ENCODE measurements at places on chromosomes 7 and 10. TPM values are rescaled to one million over a fixed set of nuclear protein-coding genes. Genes with fewer than 3 reads are reported as not detected.

AKAP9 gene
- total RNA-seq: 14.5 TPM

ZNF862 gene
- total RNA-seq: 3.1 TPM

HECTD2 gene
- total RNA-seq: 3.3 TPM

VPS37D gene
- total RNA-seq: 4.0 TPM

PRKCQ gene
- total RNA-seq: 3.3 TPM
